ENCODE measurements at places on chromosomes 1 and 21.
A peak's percentile ranks its signal among the peaks of the same experiment; 100 is the strongest.

- DNase-seq: no peak
Observed at GRCh38 chr21:45827302-45827692, 154.3 kb upstream of the COL6A1 start.

DNA sequence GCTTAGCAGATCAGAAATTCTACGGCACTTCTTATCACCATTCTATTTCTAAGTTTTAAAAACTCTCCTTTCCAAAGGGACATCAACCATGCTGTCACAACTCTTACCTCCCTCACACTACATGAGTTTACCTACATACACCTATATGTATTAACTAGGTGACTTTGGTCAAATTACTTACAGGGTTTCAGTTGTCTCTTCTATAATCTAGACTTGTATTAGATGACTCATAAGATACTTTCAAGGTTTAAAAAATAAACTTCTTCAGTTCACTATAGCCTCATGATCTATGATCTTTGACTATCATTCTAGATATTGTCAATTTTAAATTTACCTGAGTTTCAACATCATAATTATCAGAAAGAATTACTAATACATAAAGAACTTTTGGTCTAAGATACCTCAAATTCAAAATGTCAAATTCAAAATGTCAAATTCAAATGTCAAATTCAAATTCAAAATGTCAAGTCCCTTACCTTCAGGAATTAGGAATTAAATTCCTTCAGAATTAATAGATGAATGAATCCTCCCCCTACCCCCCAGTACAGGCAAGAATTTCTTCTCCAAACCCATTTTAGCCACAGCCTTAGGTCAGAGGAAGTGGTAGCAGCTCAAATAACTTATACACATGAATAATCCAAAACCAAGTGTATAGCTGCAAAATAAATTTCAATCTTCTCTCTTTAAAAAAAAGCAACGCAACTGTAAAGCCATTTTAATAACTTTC lies 31.1 kb downstream of the OTUD7B start:
- no peak for DNase-seq

DNA sequence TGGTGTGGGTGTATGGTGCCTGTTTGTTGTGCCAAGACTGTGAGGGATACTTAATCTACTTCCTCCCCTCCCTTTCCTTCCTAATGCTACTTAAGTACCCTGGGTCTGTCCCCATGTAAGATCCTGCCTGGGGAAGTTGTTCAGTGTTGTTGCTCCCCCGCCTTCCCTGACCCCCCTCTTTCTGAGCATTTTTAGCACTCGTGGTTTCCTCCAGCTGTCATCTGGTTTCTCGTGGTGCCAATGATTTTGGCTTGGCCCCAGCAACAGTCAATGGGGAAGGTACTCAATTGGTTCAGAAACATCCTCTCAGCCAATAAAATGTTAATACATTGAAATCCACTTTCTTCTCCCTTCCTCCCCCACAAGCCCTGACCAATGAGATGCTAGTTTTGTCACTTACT lies 8.0 kb upstream of the B4GALT3 start:
- peak; percentile 63 for DNase-seq

GRCh38 chr1:12255913-12256312 lies 26.1 kb downstream of the VPS13D start:
- no peak for DNase-seq

GRCh38 chr1:24545662-24546061 lies 10.2 kb upstream of the NCMAP start:
- no peak for DNase-seq

DNA sequence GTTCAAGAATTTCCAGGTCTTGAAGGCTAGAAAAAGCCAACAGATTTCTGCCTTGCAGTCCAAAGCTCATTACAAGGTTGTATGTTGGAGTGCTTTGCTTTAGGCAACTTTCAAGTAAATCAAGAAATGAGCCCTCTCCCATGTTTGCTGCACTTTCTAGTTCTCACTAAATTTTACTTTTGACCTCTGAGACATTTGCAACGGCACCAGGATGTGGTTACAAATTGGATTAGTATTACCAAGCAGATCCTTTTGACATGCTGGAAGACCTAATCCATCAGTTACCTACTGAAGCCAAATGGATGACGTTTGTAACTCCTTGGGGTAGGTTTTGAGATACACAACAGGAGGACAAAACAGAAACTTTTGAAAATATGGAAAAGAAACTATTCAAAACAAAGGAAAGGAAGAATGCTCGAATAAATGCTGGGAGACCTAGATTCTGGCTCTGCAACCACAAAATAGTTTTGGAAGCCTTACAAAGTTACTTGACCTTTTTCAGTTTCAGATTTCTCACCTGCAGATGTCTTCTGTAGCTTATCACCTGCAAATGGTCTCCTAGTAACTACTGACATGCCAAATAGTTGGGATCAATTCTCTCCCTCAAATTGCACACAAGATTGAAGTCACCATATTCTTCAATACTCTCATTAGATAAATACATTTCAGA lies 251.7 kb upstream of the ADGRL2 start:
- DNase-seq: no peak

DNA sequence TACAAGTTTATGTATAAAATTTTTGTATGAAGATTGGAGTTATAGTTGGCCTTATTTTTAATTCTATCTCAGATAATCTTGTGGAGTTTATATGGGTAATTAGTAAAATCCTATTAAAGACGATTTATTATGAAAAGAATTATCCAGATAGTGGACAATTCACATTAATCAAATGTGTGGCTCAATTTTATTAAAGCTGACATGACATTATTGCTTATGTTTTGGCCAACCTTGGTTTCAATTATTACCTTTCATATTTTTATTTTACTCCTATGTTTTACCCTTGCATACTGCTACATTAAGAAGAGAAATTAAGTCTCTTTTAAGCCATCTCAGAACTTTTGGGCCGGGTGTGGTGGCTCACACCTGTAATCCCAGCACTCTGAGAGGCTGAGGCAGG lies 110.0 kb downstream of the ITSN1 start:
- no peak for DNase-seq

DNA sequence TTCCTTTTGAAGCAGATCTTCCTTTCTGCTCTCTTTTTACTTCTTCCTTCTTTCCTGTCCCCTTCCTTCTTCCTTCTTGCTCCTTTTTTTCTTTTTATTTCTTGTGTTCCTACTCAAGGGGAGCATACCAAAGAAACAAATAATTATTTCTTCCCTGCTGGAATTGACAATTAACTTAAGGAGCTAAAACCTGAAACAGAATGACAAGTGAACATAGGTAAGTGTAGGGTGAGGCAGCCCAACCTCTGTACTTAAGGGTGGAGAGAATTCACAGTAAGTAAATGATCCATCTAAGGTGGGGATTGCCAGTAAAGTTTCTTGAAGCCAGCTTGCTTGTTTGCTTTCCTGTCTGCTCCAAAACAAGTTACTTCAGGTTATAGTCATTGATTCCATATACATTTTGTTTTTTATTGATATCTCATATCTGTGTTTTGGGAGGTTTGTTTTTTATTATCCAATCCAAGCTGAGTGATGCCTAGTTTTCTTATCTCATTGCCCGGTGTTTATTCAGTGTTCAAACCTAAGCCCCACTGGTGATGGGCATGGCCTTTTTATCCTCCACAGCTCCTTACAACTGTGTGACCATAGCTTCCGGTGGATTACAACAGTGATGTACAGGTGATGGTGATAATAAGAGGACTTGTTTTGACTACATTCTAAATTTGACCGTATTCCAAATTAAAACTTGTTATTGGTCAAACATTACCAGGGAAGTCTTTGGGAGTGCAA lies 133.2 kb upstream of the IVNS1ABP start:
- no peak for DNase-seq

GRCh38 chr1:42807056-42807668 lies 9.8 kb upstream of the ERMAP start:
- no peak for DNase-seq

DNA sequence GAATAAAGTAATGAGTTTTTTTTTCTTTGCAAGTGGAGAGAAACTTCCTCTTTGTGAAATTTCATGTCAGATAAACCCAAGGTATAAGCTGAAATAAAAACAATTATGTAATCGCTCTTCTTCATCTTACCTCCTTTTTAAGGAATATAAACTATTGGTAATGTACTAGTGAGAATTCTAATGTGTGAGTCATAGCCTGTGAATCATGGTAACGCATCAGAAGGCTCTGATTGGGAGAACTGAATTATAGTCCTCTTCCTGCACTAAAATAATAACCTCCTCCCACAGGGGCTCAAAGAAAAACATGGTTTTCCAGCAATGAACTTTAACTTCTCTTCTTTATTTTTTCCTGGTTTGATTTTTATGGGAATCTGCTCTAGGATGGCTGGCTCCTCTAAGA lies 57.1 kb upstream of the COX20 start:
- DNase-seq: no peak

DNA sequence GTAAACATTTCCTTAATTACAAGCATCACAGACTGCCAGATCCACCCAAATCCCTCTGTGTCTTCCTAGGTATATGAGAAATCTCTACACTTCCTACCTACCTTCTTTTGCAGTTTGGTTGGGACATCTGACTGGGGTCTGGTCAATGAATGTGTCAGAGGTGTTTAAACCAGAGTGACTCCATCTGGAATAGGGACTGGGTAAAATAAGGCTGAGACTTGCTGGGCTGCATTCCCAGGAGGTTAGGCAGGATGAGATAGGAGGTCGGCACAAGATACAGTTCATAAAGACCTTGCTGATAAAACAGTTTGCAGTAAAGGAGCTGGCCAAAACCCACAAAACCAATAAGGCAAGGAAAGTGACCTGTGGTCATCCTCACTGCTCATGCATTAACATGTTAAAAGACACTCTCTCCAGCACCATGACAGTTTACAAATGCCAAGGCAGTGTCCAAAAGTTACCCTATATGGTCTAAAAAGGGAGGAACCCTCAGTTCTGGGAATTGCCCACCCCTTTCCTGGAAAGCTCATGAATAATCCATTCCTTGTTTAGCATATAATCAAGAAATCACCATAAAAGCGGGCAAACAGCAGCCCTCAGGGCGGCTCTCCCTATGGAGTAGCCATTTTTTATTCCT lies 87.4 kb upstream of the BACE2 start:
- DNase-seq: no peak

DNA sequence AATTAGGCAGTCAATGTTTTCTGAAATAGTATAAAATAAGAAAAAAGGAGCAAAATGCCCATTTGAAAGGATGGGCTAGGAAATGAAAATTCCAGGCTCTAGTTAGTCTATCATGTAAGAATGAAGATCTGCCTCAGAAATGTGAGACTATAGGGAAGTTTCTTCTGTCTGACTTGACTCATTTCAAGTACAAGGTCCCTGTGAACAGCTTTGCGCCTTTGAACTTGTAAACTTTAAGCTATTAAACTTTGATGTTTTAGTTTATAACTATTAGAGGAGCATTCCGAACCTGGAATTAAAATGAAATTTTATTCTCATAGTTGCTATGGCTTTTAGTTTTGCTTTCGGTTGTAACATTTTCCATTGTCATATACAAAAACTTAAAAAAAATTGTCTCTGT lies 199.4 kb downstream of the RPS6KC1 start:
- DNase-seq: no peak

GRCh38 chr1:164740000-164740526 lies 181.1 kb downstream of the PBX1 start:
- DNase-seq: no peak

GRCh38 chr1:77670330-77670729 lies 12.1 kb downstream of the ZZZ3 start:
- DNase-seq: no peak

DNA sequence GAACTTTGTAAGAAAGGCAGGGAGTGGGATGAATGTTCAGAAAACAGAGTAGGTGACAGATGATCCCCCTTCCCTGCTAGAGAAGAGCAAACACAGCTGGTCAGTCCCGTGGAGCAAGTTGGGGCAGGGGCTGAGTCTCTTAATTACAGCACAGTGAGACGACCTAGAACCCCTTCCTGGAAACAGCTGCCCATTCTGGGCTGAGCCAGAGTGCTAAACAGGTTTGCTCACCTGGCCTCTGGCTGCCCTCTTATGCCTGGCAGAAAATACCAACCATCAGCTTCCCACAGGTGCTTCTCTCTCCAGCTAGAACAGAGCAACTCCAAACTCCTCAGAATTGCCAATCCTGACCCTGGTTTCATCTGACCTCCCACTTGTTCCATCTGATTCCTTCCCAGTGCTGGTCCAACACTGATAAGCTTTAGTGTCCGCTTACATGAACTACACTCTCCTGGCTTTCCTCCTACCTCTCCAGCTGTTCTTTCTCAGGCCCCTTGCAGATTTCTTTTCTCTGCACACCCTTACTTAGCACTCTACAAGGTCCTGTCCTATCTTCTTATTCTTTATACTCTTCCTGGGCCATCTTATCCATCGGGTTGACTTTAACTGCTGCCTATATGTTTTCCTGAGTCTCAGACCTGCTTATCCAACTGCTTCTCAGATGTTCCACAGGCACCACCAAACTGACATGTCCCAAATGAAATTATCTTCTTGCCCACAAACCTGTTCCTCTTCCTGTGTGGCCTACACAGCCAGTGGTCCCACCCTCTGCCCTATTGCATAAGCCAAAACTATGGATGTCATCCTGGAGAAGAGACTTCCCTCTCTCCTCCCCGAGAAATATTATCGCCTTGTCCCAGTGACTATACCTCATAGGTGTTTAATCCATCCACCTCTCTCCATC lies 22.6 kb upstream of the COL9A2 start:
- no peak for DNase-seq

- no peak for DNase-seq
Observed at GRCh38 chr1:70978623-70979022, 69.0 kb downstream of the PTGER3 start.

DNA sequence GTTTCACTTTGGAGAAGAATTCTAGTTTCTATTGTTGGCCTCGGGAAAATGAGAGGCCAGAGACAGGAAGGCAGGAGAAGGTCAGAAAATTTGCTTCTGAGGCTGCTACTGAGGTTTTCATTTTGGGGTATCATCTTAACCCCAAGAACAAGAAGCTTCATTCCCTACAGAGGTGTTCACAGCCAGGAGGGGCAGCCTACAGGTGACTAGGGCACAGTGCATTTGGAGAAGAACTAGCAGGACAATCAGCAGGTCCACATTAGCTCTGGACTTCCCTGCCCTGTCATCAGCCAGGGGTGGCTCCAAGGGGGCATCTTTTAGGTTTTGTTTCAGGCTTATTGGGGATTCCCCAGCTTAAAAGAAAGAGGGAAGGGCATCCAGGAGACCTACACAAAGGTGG lies 12.1 kb upstream of the ZNF496 start:
- no peak for DNase-seq

GRCh38 chr1:18192974-18193373 lies 85.4 kb downstream of the IGSF21 start:
- no peak for DNase-seq

- no peak for DNase-seq
Observed at GRCh38 chr1:42949312-42950115, 9.2 kb downstream of the SLC2A1 start.

- no peak for DNase-seq
Observed at GRCh38 chr21:28884481-28884880, 108.2 kb downstream of the LTN1 start.
